ENCODE measurements at places on chromosomes 13 and 19.

- no peak for DNase-seq
Measured at GRCh38 chr13:39818953-39819352, 163.5 kb downstream of the COG6 start.

- DNase-seq: no peak
Measured at GRCh38 chr13:113283904-113284303, 13.1 kb upstream of the LAMP1 start.

- no peak for DNase-seq
Measured at GRCh38 chr19:54560881-54561385, 12.7 kb upstream of the LILRA2 start.

DNA sequence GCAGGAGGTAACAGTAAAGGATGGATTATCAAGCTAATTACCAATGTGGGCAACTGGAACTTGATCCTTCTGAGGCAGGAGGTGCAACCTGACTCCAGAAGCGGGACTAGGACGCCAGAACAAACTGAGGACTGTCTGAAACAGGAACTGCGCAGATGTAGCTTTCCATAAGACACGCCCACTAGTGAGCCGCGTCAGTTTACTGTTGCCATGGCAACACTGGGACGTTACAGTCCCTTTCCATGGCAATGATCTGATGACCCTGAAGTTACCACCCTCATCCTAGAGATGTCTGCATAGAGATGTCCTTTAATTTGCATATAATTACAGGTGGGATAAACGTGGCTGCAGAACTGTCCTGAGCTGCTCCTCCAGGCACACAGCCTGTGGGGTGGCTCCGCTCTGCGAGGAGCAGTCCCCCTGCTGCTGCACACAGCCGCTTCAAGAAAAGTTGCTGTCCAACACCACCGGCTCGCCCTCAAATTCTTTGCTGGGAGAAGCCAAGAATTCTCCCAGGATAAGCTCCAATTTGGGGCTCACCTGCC, 816.6 kb downstream of the UQCRFS1 start:
- DNase-seq: no peak

GRCh38 chr13:23986619-23987018, 89.3 kb upstream of the C1QTNF9B start:
- DNase-seq: no peak

- DNase-seq: peak; percentile 40
Measured at GRCh38 chr19:14556662-14557188, 15.1 kb downstream of the NDUFB7 start.

GRCh38 chr19:45569619-45570421, 14.8 kb downstream of the OPA3 start:
- peak; percentile 27 for DNase-seq

GRCh38 chr13:65461590-65461989, 1768.5 kb downstream of the PCDH9 start:
- DNase-seq: no peak

GRCh38 chr19:12090807-12091206, 26.3 kb downstream of the ZNF844 start:
- peak; percentile 17 for DNase-seq

DNA sequence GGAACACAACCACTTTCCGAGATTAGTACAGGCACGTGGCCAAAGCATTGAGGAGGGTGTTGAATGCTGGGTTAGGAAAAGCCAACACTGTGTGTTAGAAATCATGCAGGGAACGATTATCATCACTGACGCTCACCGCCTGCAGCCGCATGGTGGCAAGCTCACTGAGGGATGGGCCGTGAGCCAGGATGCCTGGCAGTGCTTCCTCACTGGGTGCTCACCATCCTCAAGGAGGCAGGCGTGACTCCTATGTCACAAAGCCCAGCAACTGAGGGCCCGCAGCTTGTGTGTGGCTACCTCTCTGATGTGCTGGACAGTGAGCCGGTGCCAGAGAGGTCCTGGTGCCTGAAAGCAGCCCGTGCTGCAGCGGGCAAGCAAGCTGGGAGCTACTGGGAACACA, 30.4 kb upstream of the TIMM44 start:
- DNase-seq: no peak

GRCh38 chr13:41004875-41005693, 14.0 kb downstream of the ELF1 start:
- DNase-seq: no peak

DNA sequence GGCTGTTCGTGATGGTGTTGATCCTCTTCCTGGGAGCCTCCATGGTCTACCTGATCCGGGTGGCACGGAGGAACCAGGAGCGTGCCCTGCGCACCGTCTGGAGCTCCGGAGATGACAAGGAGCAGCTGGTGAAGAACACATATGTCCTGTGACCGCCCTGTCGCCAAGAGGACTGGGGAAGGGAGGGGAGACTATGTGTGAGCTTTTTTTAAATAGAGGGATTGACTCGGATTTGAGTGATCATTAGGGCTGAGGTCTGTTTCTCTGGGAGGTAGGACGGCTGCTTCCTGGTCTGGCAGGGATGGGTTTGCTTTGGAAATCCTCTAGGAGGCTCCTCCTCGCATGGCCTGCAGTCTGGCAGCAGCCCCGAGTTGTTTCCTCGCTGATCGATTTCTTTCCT, 12.2 kb upstream of the C19orf33 start:
- no peak for DNase-seq

DNA sequence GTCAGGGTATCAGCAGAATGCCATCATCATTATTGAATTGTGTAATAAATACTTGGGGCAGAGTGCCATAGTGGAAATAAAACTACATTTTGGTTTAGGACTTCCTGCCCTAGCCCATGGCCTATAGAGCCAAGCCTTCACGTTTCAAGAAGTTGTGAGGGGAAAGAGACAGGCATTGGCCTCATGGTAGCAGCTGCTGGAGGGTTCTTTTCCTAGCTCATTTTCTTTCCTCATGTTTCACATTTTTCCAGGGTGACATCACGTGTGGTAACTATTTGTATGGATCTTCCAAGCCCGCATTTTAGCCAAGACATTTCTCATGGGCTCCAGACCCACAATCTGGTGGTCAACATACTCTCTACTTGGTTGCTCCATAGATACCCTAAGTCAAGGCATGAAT, 80.4 kb downstream of the LRCH1 start:
- DNase-seq: no peak

- DNase-seq: no peak
Measured at GRCh38 chr13:28459911-28460310, 35.0 kb downstream of the FLT1 start.

GRCh38 chr19:37987356-37988332, 80.6 kb downstream of the SIPA1L3 start:
- no peak for DNase-seq

DNA sequence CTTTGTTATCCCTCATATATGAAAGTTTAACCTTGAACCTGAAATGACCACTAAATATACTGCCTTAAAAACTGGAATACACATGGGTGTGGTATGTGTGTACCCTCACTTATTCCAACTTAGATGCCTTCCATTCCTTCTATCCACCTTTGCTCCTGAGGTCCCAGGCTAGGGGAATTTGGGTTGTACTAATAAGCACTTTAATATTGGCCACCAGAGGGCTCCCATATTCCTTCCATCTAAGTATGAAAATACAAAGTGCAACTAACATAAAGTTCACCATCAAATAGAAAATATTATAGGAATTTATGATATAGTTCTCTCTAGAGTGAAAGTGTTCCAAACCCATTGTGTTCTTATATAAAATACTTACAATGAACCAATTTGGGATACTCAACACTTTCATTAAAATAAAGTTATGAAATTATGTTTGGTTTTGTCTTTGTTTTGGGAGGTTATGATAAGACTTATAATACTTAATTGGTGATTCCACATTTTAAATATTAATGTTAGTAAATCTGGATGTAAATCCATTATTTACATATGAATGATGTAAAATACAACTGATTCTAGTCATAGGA, 62.3 kb downstream of the ITGBL1 start:
- DNase-seq: no peak

GRCh38 chr13:37306778-37307544, 201.5 kb upstream of the CSNK1A1L start:
- DNase-seq: no peak

GRCh38 chr13:58687148-58687547, 1055.6 kb downstream of the PCDH17 start:
- DNase-seq: no peak

DNA sequence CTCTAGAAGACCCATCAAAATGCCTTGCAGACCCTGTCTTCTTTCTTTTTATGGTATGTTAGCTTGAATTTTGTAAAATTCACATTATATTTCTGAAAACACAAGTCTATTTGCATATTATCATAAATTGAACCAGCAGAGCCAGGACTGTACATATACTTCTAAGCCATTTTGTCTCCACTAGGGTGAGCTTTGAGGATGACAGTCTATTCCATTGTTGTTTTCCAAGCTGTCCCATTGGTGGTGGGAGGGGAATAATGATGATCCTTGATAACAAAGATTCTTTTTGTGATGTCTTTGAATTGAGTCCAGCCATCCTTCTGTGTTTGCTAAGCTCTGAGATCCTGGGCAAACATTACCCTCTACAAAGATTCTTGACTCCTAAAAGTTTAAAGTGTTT, 359.3 kb upstream of the PCDH20 start:
- DNase-seq: no peak

- DNase-seq: peak; percentile 69
Measured at GRCh38 chr19:49148784-49149651, 6.2 kb downstream of the HRC start.

GRCh38 chr13:102839462-102839861, 6.4 kb upstream of the ERCC5 start:
- no peak for DNase-seq

- no peak for DNase-seq
Measured at GRCh38 chr13:36414461-36414860, 17.8 kb upstream of the CCNA1 start.

GRCh38 chr13:112639521-112639920, 50.3 kb upstream of the ATP11A start:
- DNase-seq: no peak

- DNase-seq: no peak
Measured at GRCh38 chr13:106449096-106449495, 86.4 kb downstream of the EFNB2 start.

GRCh38 chr13:40056898-40057619, 401.6 kb downstream of the COG6 start:
- DNase-seq: no peak

- no peak for DNase-seq
Measured at GRCh38 chr19:51565583-51565982, 5.5 kb upstream of the ZNF175 start.

- peak; percentile 24 for DNase-seq
Measured at GRCh38 chr19:35718345-35719041, 690 bp downstream of the KMT2B start.

DNA sequence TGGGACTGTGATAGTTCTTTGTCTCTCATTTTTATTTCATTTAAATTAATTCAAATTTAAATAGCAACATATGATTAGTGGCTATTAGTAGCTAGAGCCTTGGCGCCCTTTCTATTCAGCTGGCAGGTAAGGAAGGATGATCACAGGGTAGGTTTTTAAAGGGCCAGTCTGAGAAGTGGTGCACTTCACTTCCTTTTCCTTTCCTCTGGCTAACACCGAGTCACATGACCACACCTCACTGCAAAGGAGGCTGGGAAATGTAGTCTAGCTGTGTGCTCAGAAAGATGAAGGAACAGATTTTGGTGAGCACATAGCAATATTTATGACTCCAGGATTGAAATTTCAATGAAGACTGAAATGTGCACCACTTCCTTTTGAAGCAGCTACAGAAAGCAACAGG, 128.7 kb downstream of the TSHZ3 start:
- no peak for DNase-seq

GRCh38 chr13:25725104-25725503, 326.7 kb downstream of the SHISA2 start:
- no peak for DNase-seq

DNA sequence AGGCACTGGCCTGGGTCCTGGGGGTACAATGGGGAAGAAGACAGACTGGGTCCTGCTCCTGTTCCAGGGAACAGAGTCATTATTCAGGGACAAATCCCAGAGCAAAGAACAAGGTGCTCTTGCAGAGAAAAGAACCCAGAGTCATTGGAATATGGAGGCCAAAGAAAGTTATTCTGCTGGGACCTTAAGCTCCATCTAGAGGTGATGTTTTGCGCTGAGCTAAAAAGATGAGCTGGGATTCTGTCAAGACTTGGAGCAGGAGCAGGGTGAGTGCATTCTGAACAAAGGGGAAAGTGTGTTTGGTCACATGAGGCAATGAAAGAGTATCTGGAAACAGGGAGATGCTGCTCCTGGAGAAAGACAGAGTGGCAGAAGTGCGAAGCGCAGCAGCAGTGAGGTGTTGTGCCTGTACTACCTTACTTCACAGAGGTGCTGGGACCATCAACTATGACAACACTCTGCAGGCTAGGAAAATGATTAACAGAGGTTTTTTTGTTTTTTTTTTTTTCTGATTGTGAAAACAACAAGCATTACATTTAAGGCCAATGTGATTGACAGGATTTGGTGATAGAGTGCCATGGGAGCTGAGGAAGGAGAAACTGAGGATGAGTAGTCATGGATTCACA, 95.3 kb upstream of the TNFSF11 start:
- DNase-seq: no peak

DNA sequence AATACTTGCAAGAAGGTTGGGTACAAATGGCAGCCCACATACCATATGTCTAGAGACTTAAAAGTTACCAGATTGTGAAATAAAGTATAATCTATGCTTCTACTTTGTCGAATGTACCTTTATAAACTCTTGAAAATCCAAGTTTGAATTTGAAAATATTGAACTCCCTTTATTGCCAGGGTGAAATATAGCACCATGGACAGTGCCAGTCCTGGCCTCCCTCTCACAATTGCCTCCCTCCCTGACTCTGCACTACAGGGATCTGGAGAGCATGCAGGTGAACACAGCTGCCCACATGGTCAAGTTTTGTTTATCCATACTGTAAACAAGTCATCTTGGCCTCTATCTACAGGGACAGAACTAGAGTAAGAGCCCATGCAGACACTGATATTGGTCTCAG, 394.1 kb upstream of the SLITRK6 start:
- DNase-seq: no peak

DNA sequence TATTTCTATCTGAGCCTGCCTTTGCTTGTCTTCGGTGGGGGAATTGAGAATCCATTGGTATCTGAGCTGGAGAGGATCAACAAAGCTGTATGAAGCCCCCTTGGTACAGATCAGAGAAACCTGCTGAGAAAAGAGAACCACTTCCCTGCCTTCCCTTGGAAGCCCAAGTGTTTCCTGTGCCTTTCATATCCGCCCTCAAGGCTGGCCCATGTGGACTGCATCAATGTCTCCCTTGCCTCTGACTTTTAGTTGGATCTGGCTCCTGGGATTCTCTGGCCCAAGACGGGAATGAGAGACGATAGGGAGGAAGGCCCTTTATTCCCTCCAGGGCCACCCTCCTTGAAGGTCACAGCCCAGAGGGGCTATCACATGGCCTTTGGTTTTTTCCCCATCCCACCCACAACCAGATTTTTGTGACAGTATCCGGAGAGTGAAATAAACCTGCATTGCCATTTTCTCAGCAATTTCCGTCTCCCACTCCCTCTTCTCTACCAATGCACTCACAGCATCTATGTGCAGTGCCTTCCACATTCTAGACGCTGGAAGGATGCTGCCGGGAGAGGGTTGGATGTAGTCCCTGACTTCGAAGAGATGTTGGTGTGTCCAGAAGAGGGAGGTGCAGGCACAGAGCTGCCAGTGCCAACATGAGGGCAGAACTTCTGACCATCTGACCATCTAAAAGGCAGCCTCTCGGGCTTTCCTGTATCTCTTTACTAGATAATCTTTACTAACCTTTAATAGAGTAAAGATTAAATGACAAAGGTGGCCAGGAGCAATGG, 63.8 kb downstream of the KCTD15 start:
- no peak for DNase-seq
